OCI-LY7 (cell line): ENCODE measurements at places on chromosomes 1 and 21.
A peak's percentile ranks its signal among the peaks of the same experiment; 100 is the strongest.

GRCh38 chr1:216937491-216937890 is 214.3 kb upstream of the ESRRG start:
- no peak for DNase-seq

- DNase-seq = peak; percentile 50
These were observed 2.4 kb downstream of the ATP2B4 start for GRCh38 chr1:203629016-203629506.

GRCh38 chr1:107975851-107976250 is 10.9 kb upstream of the VAV3 start:
- no peak for DNase-seq

GRCh38 chr1:194045416-194045815 is 859.0 kb upstream of the B3GALT2 start:
- DNase-seq = no peak
